ENCODE measurements at places on chromosomes 13 and 19. TPM values are rescaled to one million over a fixed set of nuclear protein-coding genes. Genes with fewer than 3 reads are reported as not detected.

PEG3 gene
- total RNA-seq, result 3.9 TPM

THAP8 gene
- 2.4 TPM for total RNA-seq

KIR3DL2 gene
- total RNA-seq, result not detected

CTU1 gene
- 11.1 TPM for total RNA-seq

NBEA gene
- 6.1 TPM for total RNA-seq

SYDE1 gene
- total RNA-seq, result 25.1 TPM

NTF4 gene
- total RNA-seq, result not detected

CYP2A6 gene
- total RNA-seq, result not detected
